ENCODE measurements at places on chromosomes 4 and X.
A peak's percentile ranks its signal among the peaks of the same experiment; 100 is the strongest.

DNA sequence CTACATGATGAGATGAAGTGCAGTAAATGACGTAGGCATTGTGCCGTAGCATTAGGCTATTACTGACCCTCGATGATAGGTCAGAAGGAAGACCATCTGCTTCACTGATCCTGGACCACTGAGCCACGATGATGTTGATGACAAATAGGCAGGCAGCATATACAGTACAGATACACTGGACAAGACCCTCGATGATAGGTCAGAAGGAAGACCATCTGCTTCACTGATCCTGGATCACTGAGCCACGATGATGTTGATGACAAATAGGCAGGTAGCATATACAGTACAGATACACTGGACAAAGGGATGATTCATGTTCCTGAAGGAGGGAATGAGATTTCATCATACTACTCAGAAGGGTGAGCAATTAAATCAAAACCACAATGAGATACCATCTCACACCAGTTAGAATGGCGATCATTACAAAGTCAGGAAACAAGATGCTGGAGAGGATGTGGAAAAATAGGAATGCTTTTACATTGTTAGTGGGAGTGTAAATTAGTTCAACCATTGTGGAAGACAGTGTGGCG is 50.9 kb downstream of the BEND4 start:
- no peak for DNase-seq

DNA sequence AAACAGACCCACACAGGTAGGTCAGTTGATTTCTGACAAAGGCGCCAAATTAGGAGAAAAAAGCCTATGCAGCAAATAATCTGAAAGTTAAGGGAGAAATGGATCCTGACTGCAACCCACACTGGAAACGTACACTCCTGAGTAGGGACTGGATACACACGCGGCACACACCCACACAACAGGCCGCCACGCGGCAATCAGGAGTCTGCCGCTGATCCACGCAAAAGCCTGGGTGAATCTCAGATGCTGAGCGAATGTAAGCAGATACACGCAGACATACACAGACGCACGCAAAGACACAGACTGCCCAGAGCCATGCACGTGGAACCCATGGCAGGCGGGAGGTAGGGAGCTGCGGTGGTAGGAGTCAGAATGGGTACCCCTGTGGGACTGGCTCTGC is 21.7 kb downstream of the LRPAP1 start:
- no peak for DNase-seq

DNA sequence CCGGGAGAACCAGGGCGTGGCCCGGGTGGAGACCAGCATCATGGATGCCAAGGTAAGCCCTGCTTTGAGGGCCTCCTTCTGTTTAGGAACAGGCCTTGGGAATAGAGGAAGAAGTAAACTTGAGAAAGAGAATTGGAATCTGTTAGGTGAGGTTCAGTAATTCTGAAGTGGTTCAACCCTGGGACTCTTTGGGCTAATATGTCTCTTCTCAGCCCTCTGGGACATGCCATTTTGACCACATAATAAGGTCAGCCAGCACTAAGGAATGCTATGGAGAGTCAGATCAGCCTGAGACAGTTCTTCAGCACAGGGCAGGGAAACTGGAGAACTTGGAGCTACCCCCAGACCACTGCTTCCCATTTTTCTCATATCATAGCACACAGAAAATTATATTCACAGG is 63.3 kb upstream of the PRPS1 start:
- no peak for DNase-seq

- DNase-seq, result no peak
These were observed 193.7 kb upstream of the SPANXN4 start for GRCh38 chrX:142831961-142832530.

DNA sequence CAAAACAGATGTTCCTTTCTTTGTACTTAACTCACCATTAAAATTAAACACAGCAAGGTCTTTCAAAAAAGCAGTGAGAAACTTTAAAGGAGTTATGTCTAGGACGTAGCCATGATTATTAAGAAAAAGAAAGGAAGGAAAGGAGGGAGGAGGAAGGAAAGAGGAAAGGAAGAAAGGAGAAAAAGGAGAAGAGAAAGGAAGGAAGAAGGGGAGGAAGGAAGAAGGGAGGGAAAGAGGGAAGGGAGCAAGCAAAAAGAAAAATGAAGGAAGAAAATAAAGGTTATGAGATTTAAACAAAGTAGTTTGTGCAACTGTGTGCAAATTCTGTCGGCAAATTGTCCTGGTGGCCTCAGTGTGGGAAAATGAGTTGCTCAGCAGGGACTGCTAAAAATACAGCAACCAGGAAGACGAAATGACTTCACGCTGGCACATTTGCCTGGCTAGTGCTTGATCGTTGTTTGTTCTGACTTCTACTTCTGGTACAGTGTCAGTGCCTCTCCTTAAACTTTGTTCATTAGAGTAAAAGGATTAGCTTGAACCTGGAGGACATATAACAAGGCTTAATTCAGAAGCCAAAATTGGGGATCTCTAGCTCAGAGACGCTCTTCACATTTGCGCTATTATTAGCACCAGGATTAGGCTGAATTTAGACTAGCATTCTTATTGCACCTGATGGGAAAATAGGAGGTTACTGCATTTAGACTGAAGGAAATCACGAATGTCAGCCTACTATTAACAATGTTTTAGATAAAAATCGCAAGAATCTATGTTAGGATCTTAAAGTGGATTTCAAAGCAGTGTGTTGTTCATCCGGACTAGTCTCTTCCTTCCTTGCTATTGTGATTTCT is 81.2 kb downstream of the DCK start:
- no peak for DNase-seq

DNA sequence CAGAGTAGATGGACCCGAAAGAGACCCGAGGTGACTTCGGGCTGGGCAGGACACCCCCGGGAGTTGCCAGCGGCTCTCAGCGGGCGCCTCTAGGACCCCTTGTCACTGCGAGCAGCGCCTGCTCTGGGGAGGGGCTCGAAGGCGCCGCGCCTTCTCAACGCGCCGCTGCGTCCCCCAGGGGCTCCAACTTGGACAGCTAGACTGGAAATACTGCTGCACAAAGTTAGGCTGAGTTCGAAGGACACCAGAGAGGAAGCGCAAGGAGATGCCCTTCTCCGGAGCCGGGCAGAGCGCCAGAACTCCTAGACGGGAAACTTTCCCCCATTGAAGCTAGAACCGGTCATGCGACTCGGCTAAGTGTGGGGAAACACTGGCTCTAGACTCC is 493 bp upstream of the KCNIP4 start:
- no peak for DNase-seq

DNA sequence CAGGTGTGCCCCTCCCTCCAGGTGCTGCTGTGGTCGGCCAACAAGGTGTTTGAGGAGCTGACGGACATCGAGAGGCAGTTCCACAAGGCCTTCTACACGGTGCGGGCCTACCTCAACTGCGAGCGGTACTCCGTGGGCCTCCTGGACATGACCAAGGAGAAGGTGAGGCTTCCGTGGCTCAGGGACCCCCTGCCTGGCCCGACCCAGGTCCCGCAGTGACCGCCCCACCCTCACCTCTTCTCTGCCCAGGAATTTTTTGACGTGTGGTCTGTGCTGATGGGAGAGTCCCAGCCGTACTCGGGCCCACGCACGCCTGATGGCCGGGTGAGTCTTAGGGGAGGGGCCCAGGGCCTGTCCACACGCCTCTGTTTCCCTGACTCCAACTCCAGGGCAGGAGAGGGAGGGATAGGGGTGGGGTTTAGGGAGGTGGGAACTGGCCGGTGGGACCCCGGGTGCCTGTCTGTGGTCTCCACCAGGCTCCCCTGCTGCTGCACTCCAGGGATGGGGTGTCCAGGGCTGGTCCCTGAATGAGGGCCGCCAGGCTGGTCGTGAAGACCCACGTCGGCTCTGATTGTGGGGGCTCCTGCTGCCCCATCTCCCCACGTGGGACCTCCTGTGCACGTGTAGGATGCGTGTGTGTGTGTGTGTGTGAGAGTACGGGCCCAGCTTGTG is 20.1 kb downstream of the ATP5ME start:
- DNase-seq, result peak; percentile 23

DNA sequence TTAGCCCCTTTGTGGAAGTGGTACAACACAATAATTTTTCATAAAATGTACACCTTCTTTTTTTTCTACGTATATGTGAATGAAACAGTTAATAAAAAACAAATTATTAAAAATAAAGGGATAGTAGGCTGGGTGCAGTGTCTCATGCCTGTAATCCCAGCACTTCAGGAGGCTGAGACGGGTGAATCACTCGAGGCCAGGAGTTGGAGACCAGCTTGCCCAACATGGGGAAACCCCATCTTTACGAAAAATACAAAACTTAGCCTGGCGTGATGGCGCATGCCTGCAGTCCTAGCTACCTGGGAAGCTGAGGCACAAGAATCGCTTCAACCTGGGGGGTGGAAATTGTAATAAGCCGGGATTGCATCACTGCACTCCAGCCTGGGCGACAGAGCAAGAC is 244.9 kb downstream of the RAPGEF2 start:
- DNase-seq, result no peak

DNA sequence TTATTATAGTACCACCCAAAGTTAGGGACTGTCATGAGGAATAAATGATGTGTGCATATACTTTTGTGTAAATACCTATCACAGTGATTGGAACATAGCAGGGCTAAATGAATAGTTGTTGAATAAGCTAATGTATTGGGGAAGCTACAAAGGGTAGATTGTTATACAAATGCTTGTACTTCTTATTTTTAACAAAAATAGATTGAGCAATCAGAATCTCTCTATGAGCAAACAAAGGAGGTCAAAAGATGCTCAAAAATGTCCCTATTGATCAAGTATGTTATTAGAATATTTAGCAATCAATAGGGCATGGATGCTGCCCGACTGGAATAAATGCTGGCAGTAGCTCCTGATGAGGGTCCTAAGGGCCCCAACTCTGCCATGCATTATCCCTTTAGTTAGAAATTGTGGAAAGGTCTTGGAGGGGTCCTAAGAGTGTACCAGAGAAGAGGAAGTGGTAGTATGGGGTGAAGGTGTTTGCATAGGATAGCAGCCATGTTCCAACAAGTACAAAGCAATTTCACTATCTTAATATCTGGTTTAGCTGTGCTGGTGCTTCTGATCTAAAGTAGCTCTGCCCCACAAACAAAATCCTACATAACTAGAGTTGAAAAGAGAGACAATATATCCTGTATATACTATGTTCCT is 33.1 kb upstream of the TAPT1 start:
- no peak for DNase-seq

DNA sequence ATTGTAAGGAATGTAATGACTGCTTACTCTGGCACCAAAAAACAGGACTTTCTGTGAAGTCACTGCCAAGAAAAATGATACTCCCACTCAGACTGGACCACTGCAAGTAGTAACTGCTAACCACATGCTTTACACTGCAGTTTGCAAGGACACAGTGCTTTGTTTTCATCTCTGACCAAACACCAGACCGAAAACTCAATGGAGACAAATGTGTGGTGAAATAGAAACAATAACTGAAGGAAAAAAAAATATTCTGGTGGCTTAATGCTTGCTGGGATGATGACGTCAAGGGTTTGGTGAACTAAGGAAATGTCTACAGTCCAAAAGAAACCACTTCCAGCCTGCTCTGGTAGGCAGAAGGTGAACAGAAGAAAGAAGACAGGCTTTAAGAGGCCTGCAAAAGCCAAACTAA is 13.2 kb downstream of the GPC4 start:
- no peak for DNase-seq

GRCh38 chr4:137739391-137739790 is 207.1 kb upstream of the PCDH18 start:
- no peak for DNase-seq

DNA sequence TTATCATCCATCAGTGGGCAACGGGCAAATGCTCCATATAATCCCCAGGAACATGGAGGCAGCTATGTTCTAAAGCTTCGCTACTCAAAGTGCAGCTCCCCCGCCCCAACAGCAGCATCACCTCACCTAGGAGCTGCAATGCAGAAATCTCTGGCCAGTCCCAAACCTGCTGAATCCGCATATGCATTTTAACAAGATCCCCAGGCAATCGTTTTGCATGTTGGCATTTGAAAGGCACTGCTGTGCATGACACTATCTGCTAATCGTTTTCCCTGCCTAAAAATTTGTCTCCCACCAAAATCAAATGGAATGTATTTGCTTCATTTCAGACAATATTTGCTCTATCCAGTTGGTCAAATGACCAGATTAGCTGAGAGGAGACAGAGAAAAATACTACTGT is 15.2 kb downstream of the ADGRG2 start:
- no peak for DNase-seq

- DNase-seq, result no peak
These were observed 566.3 kb downstream of the STPG2 start for GRCh38 chr4:97577004-97577403.

GRCh38 chrX:152674135-152674534 is 24.5 kb upstream of the MAGEA3 start:
- no peak for DNase-seq

DNA sequence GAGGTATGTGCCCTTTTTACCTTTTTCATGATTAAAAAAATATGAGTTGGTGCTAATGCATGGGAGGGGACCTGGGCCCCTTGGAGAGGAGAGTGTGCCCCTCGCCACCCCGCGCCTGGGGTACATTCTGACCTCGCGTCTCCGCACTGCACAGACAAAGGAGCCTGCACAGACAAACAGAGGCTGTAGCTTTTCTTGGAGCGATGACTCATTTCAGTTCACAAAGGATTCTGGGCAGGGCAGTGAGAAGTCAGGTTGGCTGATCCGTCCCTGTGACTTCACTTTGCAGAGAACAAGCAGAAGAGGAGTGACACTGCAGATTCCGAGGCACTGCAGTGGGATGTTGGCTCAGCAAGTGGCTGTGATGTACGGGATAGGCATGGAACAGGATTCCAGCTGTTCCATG is 82.9 kb downstream of the STOX2 start:
- peak; percentile 83 for DNase-seq

DNA sequence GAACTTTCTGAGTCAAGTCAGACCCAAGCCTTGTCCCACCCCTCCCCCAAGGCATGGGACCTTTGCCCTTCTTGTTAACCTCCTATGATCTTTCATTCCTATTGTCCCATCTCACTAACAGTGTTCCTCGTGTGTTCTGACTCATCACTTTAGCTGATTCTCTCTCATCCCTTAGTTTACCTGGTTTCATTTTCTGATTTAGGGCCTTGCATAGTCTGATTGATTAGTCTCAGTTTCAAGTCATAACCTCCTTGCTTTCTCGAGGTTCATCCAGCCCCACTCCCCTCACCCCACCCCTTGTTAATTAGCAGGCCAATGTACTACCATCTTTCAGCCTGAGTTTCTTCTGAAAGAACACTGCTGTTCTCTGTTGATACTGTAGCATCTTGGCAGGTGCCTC is 517.4 kb downstream of the RPA4 start:
- no peak for DNase-seq

DNA sequence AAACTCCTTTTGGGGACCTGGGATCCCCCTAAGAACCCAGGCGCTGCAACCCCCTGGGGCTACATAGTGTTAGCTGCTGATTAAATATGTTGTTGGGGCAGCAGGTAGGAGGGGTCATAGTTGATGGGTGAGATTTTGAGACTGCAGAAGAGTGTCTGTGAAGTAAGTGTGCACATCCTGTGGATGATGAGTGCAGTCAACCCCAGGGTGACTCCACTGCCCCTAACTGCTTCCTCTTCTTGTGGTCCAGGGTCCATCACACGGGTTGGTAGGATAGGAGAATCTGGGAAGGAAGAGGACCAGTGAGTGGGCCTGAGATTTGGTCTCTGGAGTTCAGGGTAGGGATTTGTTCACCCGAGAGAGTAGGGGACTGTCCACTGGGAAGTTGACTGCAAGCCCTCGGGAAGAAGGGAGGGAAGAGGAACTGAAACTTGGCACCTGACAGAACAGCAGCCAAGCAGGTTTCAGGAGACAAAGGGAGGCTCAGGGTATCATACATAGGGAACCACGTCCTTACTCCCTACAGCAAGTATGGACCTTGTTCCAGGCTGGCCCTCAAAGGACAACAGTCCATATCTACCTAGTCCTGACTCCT is 8.5 kb downstream of the DLG3 start:
- no peak for DNase-seq
